Liver (tissue), 10 donors: ENCODE measurements at places on chromosomes 12 and 14.

GRCh38 chr12:62705846-62706245 lies 229.1 kb downstream of the PPM1H start:
- no peak for DNase-seq

GRCh38 chr12:47762850-47763465 lies 4.3 kb upstream of the RAPGEF3 start:
- DNase-seq, result no peak

DNA sequence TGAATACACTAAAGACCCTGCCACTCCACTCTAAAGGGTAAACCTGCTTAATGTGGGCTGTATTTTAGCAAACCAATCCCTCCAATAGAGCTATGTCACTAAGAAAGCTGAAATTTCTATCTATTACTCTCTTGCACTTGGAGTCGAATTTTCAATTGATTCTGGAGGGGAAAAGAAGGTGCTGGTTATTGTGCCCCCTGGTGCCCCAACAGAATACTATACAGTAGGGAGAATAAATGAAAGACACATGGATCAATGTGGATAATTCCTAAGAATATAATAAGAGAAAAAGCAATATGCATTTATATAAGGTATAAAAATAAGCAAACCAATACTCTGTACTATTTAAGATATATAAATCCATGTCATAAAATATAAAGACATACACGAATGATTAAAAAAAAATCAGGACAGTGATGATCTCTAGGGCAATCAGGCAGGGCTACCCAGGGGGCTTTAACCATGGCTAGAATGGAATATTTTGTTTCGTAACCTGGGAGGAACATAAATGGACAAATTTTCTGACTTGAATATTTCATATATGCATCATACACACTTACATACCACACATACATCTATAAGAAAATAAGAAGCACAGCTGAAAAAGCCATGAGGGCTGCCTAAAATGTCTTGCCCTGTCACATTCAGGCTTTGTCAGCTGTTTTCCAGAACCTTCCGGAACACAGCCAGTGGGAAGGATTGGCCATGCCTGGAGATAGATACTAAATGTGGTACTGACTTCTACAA lies 54.4 kb downstream of the EFCAB11 start:
- DNase-seq, result no peak

DNA sequence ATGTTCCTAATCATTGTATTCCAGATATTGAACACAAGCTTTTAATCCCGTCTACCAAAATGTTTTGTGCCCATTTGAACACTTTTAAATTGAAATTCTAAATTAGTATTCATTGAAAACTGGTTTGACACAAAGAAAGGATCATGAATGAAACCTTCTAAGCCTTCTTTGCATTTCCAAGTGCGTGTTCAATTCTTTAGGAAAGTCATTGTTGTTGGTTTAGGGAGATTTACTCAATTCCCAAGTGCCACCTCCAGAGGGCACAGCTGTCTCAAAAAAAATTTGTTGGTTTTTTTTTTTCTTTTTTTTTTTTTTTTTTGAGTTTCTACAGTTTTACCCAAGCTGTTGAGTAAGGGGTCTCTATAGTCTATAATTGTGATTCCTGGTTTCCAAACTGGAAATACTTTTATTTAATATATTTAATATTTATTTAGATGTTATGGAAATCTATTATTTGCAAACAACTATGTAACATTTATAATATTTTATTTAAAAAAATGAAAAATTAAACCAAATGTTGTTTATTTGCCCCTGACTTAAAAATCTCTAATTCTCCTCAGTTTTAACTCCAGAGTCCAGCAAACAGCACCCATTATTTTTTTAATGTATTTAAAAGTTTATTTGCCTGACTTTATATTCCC lies 79.9 kb downstream of the NEDD1 start:
- no peak for DNase-seq

DNA sequence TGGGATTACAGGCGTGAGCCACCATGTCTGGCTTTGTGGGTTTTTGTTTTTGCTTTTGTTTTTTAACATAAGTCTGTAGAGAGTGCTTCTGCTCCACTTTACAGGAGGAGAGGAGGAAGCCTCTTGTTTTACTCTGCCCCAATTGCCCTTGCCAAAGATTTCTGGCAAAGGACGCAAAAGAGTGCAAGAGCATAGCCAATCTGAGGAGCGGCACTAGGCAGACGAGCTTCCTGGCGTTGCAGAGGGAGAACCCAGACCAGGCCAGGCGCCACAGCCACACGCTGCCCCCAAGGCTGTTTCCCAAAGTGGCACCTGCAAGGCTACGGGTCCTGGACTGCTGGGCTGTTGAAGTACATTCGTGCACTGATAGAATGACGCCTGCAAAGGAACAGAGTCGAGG lies 96.2 kb downstream of the BBS10 start:
- DNase-seq, result no peak

DNA sequence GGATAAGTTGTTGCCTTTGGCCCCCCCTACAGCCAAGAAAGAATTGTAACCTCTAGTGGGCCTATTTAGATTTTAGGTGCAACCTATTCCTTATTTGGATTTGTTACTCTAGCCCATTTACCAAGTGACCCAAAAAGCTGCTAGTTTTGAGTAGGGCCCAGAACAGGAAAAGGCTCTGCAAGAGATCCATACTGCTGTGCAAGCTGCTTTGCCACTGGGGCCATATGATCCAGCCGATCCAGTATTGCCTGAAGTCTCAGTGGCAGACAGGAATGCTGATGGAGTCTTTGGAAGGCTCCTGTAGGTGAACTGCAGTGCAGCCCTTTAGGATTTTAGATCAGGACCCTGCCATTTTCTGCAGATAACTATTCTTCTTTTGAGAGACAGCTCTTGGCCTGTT lies 12.9 kb upstream of the GTF2A1 start:
- no peak for DNase-seq

- DNase-seq, result no peak
Measured at GRCh38 chr12:47900131-47901062, 4.4 kb downstream of the VDR start.

DNA sequence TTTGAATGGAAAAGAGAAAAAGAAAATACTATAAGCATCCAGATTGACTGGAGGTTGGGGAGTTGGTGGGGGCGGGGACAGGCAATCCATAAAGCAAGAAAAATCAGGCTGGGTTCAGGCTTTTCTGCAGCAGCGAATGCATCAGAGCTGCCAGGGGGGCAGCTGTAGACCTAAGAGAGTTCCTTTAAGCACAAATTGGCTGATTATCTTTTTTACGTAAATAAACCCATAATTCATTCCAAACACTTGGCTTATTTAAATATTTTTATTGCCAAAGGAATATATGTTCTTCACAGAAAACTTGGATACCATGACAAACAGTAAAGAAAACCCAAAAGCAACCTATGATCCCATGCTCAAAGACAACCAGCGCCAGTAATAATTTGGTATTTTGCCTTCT lies 10.2 kb downstream of the BDKRB2 start:
- no peak for DNase-seq

- no peak for DNase-seq
Measured at GRCh38 chr12:13128291-13128965, 25.0 kb upstream of the GSG1 start.

DNA sequence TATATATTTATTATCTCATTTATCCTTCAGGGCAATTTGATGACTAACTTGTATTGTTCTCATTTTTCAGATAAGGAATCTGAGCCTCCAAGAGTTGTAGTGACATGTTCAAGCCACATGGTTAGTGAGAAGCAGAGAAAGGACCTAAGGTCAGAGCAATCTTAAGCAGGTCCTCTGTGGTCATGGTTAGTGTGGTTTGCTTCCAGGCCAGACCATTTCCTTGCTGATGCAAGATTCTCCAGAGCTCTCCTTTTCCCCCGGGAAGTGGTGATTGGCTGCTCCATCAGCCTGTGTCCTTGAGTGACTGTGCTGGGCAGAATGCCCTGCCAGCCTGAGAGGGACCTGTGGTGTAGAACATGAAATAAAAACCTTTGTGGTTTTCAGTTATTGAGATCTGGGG lies 141.3 kb downstream of the KTN1 start:
- DNase-seq, result no peak

GRCh38 chr12:75908961-75909605 lies 122.5 kb downstream of the PHLDA1 start:
- DNase-seq, result no peak

DNA sequence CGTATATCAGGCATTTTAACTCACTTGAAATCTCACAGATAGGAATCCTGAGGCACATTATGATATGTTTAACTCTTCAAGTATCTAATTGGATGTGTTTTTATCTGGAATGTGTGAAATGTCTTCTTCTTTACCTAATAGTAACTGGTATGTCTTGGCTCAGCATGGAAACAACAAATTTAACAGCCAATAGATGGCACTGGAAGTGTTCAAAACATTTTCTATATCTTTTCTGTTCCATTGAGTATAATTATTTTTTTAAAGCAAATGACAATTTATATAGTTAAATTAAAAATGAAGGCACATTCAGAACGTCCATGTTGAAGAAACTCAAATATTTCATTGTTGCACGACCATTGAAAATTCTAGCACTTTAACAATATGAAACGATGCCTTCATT lies 164.6 kb upstream of the SLC16A7 start:
- no peak for DNase-seq
